ENCODE measurements at places on chromosomes 6 and 20. TPM values are rescaled to one million over a fixed set of nuclear protein-coding genes. Genes with fewer than 3 reads are reported as not detected.

DNA sequence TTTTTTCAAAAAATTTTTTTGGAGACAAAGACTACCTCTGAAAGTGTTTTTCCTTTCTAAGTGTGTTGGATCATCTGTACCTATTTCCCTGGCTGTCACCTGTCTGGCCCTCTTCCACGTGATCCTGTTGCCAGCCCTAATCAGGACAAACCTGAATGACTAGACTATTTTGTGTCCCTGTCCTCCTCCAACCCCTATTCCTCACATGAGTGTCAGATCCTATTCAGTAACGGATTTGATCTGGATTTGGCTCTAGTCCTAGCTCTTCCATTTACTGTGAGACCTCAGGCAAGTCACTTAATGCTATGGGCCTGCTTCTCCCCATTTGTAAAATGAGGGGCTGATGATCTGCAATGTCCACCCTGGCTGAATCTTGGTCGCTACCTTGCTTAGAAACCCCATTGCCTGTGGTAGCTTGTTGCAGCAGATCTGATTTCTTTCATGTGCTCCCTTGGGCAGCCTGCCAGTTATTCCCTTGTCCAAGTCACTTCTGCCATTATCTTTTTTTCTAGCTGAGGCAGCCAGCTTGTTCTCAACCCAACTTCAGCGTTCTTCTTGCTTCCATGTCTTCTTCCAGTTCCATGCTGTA lies 4.8 kb downstream of the PHF20 start:
- peak; percentile 67 for DNase-seq

The NHLRC1 gene
- total RNA-seq = 2.1 TPM

The CALHM4 gene
- not detected for total RNA-seq

DNA sequence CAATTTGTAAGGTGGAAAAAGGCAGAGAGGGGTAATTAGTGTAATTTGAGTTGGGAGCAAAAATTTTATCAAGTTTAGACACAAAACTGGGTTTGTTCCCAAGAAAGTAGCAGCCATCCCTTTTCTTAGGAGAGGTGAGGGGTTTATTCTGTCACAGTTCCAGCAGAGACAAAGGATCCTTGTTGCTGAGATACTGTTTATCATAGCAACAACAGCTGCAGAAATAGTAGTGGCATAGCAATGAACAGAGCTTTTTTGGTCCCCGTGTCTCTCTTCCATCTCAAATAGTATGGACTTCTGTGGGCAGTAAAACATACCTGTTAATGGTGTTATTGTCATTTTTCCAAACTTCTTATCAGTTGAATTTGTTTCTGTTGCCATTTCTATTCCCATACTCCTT lies 23.9 kb downstream of the ZKSCAN8 start:
- DNase-seq = no peak

Data from RPMI7951 (cell line).